ENCODE measurements at places on chromosomes 6 and 20.
A peak's percentile ranks its signal among the peaks of the same experiment; 100 is the strongest.

GRCh38 chr6:69343851-69344250, 453.0 kb downstream of the LMBRD1 start:
- no peak for DNase-seq

- DNase-seq: no peak
These were observed 21.4 kb upstream of the RNF182 start for GRCh38 chr6:13903364-13903763.

DNA sequence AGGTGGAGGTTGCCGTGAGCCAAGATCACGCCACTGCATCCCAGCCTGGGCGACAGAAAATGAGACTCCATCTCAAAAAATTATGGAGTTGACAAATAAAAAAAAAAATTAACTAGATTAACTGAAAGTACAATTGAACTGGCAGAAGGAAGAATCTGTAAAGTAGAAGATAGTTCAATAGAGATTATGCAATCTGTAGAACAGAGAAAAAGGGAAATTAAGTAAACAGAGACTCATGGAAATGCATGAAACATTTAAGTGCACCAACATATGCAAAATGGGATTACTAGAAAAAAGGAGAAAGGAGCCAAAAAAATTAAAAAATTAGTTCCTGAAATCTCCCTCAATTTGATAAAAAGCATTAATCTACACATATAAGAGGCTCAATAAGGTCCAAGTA, 188.8 kb upstream of the KHDRBS2 start:
- no peak for DNase-seq

DNA sequence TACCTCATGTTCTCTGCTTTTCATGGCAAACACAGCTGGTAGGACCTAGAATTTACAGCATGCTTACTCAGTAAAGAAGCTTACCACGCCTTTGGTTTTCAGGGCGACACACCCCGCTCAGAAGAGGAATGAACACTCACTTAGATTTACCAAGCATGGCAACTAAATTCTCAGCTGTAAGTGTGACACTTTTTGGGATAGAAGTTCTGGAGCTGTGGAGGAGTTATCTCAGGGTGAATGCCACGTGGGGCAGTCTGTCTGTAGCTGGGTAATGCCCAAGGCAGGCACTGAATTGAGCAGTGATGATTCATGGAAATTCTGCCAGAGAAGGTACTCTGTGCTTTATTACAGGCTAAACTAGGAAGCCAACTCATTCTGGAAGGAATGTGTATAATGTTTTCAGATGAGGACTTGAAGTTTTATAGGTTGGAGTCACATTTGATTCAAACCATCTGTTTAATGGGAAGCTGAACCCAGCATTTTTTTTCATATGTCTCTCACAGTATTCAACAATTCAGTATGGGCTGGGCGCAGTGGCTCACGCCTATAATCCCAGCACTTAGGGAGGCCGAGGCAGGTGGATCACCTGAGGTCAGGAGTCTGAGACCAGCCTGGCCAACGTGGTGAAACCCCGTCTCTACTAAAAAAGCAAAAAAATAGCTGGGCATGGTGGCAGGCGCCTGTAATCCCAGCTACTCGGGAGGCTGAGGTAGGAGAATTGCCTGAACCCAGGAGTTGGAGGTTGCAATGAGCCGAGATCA, 3.5 kb upstream of the PRIM2 start:
- peak; percentile 32 for DNase-seq

DNA sequence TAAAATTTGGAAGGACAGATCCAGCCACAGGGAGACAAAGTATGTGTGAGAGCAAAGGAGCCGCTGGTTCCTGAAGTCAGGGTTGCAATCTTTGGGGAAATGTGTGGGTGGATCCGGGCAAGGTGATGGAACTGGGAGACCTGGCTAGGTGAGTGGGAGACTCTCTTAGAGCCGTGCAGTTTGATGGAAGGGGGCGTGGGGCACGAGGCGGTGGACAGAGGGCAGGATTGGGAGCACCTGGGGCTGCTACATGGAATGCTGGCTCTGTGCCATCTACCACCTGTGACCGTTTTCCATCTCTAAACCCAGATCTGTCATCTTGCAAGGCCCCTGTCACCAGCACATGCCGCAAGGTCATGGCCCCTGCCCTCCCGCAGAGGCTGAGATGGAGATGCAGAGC, 268.4 kb downstream of the SMOC2 start:
- DNase-seq: no peak

DNA sequence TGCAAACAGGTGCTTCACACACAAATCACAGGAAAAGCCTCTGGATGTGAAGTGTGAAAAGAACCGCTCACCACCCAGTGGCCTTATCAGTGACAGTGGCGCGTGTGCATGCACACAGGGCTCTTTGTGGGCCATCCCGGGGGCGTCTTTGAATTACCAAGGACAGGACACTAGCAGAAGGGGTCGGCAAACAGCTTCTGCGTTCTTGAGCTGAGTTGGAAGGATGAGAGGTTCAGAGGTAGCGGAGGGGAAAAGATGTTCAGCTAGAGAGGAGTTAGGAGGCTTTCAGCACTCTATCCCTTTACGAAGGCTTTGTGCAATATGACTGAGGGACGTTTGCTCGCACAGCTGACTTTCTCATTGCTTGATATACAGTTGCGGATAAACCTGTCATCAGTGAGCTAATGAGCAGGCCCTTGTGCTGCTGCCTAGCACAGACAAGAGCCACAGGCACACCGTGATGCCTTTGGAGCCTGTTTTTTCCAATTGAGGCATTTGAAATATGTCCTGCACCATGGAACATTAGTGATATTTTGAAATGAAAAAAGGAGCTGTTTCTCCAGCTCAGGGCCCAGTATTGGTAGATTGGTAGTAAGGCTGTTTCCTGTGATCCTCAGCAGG, 83.1 kb downstream of the IYD start:
- no peak for DNase-seq

DNA sequence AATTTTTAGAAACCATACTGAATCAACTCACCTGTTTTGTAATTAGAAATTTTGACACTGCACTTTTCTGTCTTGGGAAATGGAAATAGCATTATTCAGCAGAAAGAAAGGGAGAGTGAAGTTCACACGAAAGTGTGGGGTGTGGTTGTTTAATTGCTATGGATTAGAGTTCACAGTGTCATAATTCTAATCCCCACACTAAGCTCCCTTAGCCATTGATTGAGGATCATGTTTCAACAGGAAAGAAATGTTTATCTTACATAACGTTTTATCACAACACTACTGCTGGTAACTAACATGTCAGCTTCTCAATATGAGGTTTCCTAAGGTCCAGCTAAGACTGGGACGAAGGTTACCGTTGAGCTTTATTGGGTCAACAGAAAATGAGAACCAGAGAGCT, 31.4 kb upstream of the GSTA5 start:
- DNase-seq: no peak

- no peak for DNase-seq
These were observed 58.5 kb downstream of the SAMD3 start for GRCh38 chr6:130164251-130164650.

GRCh38 chr20:32609111-32609773, 24.1 kb upstream of the NOL4L start:
- DNase-seq: no peak

DNA sequence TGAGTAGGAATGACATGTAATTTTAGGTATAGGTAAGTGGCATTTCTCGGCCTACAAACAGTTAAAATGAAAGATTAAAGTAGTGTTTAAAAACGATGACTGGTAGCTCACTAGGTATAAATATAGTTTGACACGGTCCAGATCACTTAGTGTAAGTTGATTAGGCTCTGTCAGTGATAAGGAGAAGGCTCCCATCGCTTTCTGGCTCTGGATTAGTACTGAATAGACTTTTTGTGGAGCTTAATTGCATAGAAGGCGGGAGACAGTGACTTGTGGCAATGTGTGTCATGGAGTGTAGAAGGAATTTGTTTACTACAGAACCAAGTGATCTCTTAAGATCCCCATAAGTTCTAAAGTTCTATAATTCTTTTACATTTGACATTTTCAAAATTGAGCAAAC, 6.7 kb downstream of the PYGB start:
- DNase-seq: no peak

GRCh38 chr6:158737710-158738615, 81.2 kb downstream of the EZR start:
- no peak for DNase-seq

GRCh38 chr6:132820629-132821381, 6.4 kb downstream of the RPS12 start:
- no peak for DNase-seq

DNA sequence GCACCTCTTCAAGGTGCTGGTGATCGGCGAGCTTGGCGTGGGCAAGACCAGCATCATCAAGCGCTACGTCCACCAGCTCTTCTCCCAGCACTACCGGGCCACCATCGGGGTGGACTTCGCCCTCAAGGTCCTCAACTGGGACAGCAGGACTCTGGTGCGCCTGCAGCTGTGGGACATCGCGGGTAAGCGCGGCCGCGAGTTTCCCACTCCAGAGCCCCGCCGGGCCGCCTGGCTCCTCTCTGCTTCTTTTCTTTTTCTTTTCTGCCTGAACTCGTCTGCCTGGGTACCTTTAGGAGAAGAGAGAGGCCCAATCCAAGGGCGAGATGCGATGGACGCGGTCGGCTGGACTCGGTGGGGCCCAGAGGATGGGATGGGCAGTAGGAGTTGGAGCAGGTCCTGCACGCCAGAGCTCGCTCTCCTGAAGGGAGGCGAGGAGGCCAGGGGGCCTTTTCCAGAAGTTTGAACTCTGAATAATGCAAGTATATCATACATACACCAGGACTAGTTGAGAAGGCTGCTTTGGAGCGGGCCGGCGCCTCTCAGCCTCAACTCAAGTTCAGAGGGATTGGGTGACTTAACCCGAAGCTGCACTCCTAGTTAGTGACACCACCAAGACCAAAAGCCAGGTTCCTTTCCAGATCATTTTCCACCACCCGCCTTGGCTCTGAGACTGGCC, 445 bp downstream of the RAB32 start:
- no peak for DNase-seq

DNA sequence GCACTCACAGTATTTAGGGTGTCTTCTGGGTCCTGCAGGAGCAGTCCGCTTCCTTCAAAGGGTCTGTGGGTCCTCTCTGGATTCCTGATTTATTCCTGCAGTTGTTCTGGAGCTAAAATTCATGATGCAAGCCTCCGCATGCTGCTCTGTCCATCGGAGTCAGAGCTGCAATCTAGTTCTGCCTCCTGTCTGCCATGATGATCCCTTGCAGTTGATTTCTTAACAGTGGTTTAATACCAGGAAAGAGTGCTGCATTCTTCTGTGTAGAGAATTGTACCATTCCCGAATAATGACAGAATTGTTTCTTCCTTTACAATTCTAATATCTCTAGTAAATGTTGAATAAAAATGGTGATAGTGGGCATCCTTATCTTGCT, 72.0 kb upstream of the B3GAT2 start:
- no peak for DNase-seq

GRCh38 chr6:22873513-22874136, 304.3 kb downstream of the HDGFL1 start:
- no peak for DNase-seq

GRCh38 chr20:32984196-32984595, 20.0 kb downstream of the SUN5 start:
- no peak for DNase-seq

DNA sequence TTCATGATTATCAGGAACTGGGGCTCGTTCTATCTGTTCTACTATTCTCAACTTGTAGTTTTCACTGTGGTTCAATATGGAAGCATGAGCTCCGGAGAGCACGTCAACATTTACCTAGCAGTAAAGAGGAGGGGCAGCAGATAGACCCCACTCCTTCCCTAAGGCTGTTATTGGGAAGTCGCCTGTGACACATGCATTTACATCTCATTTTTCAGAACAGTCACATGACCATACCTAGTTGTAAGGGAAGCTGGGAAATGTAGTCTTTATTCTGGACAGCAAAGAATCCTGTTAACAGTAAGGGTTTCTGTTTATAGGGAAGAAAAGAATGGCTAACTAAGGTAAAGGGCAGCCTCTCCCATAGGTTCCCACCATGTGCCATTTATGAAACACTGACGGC, 158.3 kb downstream of the ZFP64 start:
- DNase-seq: no peak

DNA sequence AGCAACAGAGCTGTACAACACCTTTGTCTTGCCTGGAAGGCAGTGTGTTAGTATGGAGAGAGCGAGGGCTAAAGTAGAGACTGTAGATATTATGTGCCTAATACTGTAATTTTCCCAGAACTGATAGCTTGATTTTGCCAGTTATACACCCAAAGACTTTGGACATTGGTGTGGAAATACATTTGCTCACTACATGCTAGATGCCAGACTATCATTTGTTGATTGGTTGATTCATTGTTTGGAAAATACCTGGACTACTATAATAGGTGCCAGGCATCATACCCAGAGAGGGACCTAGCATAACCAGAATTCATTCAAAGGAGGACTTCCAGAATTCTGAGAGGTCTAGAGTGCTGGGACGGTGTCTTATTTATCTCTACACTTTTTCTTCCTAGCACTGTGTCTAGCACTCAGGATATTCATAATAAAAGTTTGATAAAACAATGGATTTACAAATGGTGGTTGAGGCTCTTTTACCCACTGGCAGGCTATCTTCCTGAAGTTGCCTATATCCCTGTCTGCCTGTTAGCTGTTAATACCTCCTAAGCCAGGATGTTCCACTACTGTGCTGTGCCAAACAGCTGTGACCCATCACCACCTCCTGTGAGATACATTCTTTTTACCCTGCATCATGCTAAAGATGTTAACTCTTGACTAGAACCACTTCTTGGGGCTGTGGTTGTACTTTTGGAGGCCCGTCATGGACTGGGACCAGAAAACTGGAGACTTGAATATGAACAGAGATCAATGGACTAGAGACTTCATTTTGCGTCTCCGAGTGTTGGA, 72.2 kb upstream of the FUCA2 start:
- DNase-seq: no peak

DNA sequence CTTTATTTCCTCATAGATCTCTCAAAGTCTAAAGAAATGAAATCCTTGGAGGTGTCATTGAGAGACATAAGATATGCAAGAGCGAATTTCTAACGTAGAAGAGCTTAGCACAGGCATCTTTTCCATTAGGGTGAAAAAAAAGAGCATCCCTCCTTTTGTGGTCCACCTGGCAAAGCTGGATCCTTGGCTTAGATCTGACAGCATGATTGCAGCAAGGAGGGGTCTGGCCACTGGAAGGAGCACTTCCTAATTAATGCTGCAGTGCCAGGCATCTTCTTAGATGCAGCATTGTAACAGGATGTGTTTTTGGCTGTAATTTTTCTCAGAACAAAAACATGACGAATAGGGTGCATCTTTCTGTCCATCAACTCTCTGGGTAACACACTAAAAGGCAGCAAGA, 60.1 kb upstream of the TFAP2D start:
- no peak for DNase-seq

DNA sequence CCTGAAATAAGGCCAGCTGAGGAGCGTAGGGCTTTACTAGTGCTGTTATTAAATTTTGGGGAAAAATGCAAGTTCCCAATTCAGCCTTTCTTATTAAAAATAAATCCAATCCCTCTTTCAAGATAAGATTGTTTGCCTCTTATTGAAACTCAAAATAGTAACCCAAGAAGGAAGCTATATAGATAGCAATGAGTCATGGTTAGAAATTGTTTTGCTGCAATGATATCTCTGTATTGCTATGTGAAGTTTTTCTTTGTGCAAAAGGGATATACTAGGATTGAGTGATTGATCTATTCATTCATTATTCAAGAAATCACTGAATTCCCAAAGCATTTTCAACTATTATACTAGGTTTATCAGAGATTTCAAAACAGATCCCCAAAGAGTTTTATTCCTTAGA, 93.0 kb upstream of the HDAC2 start:
- no peak for DNase-seq

- DNase-seq: no peak
These were observed 14.3 kb downstream of the CRNKL1 start for GRCh38 chr20:20037960-20038359.
